ENCODE measurements at places on chromosomes 11 and 22. TPM values are rescaled to one million over a fixed set of nuclear protein-coding genes. Genes with fewer than 3 reads are reported as not detected.

Gene CD3E
- total RNA-seq: 4.1 TPM

Gene UPB1
- total RNA-seq: not detected

Gene ADAMTS15
- total RNA-seq: 8.2 TPM

Gene USP35
- total RNA-seq: 10.0 TPM

- no peak for DNase-seq
These were observed 13.7 kb upstream of the TSG101 start for GRCh38 chr11:18540207-18541009.

DNA sequence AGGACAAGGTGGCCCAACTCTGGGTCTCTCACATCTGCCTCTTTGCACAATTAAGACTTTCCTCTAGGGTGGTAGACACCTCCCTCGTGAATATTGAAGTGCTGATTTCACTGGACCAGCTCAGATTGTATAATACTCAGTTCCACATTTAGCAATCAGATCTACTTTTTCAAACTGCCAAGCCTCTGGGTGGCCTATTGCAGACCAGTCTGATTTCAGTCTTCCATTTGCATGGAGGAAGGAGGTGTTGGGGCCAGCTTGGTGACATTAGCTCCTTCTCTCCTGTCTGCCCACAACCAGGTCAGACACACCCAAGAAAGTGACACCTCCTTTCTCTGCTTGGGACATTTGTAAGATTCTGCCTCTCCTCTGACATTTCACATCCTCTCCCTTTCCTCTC lies 78.2 kb downstream of the PPFIBP2 start:
- DNase-seq: no peak

DNA sequence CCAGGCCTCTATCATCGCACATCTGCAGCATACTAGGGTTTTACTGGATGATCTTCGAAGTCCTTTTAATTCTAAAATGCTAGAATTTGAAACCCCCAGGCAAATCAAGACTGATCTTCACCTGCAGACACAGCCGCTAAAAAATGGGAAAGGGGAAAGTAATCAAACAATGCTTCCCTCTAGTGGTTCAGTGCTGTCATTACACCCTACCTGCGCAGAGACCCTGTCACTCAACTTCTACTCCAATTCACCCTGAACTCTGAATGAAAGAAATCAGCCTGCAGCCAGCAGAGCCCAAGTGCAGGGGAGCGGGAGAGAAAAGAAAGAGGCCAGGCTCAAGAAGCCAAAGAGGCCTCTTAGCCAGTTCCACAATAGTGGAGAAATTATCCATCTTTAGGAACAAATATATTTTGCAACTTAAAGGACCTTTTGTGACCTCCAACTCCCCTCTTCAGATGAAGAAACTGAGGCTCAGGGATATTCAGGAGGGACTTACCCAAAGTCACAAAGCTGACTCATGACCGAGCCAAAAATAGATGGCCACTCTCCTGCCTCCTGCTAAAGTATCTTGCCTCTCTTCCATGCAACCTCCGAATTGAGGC lies 33.0 kb downstream of the SERGEF start:
- no peak for DNase-seq

GRCh38 chr11:47033439-47033838 lies 96.9 kb downstream of the CSTPP1 start:
- no peak for DNase-seq

DNA sequence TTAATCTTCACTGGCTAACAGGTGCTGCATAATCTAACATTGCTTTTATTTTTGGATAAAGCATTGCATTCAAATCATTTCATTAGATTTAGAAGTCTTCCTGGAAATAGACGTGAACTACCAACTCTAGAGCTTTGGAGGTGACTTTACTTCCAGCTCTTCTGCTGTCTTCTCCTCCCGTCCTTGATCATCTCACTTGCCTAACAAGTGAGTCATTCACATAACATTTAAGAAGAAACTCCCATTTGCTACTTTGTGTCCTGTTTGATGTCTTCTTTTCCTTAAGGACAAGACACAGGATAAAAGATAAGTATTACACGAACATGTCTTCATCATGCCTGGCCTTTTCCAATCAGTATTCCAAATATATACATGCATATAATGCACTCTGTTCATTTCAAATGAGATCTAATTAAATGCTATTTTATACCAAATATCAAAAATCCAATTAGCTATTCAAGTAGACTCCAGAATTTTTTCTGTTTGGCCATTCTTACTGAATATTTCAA lies 88.3 kb downstream of the BDNF start:
- DNase-seq: no peak

Measured in transverse colon (tissue), 4 donors.